ENCODE measurements at places on chromosomes 1 and 21.

DNA sequence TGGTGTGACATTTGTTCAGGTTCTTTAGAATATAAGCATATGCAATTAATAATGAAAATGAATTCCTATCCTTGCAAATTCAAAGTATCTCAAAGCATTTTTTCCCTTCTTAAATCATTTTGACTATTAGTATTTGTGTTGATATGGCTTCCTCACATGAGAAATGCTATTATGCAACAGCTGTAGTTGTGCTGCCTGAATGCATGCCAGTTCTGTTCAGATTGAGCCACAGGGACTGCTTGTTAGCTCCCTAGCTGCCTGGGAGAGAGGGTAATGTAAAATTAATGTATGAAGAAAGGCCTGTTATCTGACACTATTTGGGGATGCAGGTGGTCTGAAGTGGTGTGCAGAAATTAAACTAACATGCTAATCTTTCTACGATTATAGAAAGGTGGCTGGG is 45.5 kb downstream of the CACHD1 start:
- H3K27me3 ChIP-seq, result peaks cover 2% of the 10 kb centered on the region
- no peak for DNase-seq
- H3K27ac ChIP-seq, result no peak overlapping the region
- H3K4me1 ChIP-seq, result no peaks in the 10 kb centered on the region

DNA sequence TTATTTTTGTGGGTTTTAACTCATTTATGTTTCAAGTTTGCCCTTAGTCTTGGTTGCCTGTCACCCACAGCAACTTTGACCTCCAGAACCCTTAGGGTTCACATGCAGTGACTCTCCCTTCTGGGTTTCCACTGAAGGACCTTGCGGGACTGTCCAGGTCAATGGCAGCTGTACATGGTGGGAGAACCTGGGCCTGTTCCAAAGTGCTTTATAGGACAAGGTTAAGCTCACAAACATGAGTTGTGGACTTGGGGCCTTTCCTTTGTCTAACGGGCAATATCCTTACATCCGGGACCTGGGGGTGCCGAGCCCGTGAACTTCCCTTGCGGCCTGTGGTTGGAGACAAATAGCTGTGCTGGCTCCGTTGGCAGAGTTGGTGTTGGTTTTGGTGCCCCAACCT is 77.8 kb downstream of the CD58 start:
- no peaks in the 10 kb centered on the region for H3K36me3 ChIP-seq
- DNase-seq, result no peak
- no peaks in the 10 kb centered on the region for H3K4me1 ChIP-seq
- H3K4me3 ChIP-seq, result no peak overlapping the region
- H3K27me3 ChIP-seq, result no peaks in the 10 kb centered on the region
- H3K27ac ChIP-seq, result no peak overlapping the region

DNA sequence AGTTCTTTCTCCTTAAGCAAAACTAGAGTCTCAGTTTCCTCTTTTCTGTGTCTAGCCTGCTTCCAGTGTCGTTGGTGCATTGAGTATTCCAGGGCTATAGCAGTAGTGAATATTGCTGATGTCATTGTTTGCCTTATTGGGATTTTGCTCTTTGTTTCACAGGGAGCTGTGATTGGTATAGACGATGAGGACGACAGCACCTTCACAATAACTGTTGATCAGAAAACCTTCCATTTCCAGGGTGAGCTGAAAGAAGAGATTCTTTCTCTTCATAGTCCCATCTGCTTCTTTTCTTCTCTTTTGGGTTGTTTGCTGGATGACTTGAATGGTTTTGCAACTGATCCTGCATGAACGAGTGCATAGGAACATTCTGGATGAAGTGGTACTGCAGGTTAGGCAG is 52.4 kb downstream of the OSBPL9 start:
- no peaks in the 10 kb centered on the region for H3K27me3 ChIP-seq
- no peak overlapping the region for H3K4me3 ChIP-seq
- H3K36me3 ChIP-seq, result peaks cover 8% of the 10 kb centered on the region
- H3K4me1 ChIP-seq, result no peaks in the 10 kb centered on the region
- DNase-seq, result no peak

DNA sequence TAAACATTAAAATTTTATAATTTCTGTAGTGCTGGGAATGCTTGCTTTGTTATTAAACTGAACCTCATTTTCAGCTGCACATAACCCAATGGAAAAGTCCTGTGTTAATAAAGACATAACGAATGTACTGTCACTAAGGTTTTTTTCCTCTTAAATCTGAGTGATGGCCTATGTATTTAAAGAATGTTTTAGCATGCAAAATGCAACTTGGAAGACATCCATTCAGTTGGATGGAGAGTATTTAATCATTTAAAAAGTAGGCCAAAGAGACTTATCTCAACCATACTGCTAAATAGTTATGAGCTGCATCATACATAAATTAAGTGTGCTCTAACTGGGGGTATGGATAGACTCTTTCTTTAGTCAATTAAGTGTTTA is 48.5 kb downstream of the RWDD3 start:
- H3K27ac ChIP-seq, result no peak overlapping the region
- H3K4me1 ChIP-seq, result no peaks in the 10 kb centered on the region
- no peak overlapping the region for H3K4me3 ChIP-seq
- no peaks in the 10 kb centered on the region for H3K36me3 ChIP-seq

DNA sequence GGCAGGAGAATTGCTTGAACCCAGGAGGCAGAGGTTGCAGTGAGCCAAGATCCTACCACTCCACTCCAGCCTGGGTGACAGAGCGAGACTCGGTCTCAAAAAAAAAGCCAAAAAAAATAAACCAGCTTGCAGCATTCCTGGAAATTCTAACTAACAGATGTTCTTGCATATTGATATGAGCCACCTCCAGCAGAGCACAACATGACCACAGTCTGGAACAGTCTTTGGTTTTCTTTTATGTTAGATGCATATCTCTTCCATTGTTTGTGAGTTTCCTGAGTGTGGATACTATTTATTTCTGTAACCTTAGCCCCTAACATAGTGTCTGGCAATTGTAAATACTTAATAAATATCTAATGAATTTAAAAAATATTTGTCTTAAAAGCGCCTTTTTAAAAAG is 23.9 kb downstream of the IFNAR1 start:
- H3K36me3 ChIP-seq, result peaks cover 62% of the 10 kb centered on the region
- DNase-seq, result no peak
- no peak overlapping the region for H3K4me3 ChIP-seq
- no peaks in the 10 kb centered on the region for H3K27me3 ChIP-seq
- H3K27ac ChIP-seq, result no peak overlapping the region

- no peak overlapping the region for H3K27ac ChIP-seq
- H3K27me3 ChIP-seq, result no peaks in the 10 kb centered on the region
- H3K4me3 ChIP-seq, result no peak overlapping the region
- no peak for DNase-seq
Measured at GRCh38 chr1:44375547-44375946, 20.5 kb upstream of the ERI3 start.

Measured in CD4-positive, CD25-positive, alpha-beta regulatory T cell (primary cell).